ENCODE measurements at places on chromosomes 2 and 18.

GRCh38 chr2:23414106-23414505 is 29.1 kb downstream of the KLHL29 start:
- DNase-seq = no peak

DNA sequence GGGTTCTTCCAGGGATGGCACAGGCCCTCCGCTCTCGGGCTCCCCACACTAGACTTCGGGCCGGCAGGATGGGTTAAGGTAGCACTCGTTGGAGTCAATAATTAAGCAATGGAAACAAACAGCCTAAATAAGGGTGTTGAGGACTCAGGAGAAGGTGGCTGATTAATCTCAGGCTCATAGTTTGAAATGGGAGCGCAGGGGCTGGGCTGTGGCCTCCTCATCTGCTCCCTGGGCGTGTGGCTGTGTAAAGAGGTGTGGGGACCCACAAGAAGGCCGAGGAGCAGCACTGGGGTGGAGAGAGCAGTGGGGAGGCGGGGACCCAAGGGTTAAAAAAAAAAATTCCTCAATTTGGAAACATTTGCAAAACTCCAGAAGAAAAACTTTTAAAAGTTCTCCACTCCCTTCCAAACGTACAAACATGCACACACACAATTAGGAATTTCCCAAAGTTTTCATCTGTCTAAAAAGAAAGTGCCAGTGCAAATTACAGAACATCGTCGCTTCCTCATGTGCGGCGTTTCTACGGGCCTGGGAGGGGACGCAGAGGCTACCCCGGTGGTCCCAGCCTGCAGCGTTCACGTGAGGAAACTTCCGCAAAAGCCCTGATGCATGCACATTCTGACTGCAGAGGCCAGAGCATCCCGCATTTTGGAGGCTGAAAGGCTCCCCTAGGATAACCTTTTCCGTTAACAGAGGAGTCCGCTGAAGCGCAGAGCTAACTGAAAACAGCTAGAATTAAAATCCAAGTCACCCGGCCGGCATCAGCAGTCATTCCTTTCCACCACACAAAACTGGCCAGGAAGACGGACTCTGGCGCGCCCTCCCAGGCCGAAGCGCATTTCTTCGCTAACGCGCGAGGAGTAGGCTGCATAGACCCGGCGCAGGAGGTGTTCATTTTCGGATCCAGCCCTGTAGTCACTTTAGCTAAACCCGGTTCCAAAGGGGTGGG is 1.0 kb upstream of the TUBB6 start:
- no peak for DNase-seq

DNA sequence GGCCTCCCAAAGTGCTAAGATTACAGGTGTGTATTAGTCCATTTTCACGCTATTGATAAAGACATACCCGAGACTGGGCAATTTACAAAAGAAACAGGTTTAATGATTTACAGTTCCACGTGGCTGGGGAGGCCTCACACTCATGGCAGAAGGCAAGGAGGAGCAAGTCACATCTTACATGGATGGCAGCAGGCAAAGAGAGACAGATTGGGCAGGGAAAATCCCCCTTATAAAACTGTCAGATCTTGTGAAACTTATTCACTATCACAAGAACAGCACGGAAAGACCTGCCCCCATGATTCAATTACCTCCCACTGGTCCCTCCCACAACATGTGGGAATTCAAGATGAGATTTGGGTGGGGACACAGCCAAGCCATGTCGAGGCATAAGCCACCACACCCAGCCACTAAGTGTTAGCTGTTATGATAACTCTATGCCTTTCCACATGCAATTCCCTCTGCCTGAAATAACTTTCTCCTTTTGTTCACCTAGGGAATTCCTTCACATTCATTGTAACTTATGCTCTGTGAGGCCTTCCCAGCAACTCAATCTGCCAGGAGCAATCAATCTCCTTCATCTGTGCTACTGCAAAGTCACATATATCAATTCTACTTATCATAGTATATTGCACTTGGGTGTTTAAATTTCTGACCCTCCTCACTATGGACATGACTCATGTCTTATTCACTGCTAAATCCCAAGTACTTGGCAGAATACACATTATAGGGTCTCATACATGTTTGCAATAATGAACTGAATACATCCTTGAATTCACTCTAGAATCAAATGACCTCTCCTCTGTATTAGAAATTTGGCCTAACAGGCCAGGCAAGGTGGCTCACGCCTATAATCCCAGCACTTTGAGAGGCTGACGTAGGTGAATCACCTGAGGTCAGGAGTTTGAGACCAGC is 7.4 kb downstream of the MCEE start:
- no peak for DNase-seq

DNA sequence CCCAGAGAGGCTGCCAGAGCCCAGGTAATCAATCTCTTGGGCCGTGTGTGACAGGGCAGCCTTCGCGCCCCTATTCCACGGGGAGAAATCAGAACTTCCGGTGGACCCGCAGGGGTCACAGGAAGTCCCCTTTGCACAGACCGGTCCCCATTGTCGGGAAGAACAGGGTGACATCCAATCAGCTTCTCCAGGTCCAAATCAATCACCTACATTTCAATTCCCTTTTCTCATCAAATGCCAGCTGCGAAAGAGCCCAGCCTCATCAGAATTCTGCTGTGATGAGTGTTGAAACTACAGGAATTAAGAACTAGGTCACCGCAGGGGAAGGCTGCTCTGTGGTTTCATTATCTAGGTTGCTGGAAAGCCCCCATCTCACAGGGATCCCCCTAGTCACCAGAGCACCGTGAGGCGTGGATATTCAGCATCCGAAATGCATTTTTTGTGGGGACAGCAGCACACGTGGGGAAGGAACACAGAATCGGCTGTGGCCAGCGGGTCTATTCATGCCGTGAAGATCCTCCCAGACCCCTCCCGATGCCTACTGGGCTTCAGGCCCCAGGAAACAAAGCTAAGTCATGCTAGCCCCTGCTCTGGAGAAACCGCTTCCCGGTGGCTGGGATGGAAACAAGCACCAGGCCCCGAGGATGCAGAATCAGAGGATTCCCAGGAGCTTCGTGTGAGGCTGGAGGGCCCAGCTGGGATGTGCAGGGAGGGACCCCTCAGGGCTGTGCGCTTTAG is 193.7 kb upstream of the ID2 start:
- no peak for DNase-seq

DNA sequence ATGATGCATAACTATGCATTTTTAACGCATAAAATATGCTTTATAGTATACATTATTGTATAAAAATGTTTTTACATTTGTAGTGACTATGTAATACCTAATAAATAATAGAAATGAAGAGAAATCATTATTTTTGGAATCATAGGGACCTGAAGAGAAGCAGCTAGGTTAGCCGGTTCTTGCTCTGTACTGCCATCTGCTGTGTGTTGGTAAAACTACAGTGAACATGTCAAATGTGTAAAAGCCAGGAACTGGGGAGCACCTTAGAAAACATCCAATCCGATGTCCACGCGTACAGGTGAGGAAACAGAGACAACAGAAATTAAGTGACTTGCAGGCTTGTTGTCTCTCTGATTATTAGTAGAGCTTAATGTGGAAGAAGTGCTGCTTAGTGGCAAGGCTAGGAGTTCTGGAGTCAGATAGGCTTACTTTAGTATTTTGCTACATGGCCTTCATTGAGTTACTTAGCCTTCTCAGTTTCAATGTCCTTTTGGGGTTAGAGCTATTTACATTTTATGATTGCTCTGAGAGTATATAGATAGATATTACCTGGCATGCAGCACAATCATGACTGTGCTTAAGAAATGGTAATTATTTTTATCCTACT is 386.5 kb downstream of the DLGAP1 start:
- peak; percentile 15 for DNase-seq

- DNase-seq = no peak
Measured at GRCh38 chr2:230864605-230865306, at the start of gene ITM2C. Gene ITM2C, plus strand, starts transcription at chr2:230864942. Its CDS starts 84 bp downstream, at chr2:230865026.

DNA sequence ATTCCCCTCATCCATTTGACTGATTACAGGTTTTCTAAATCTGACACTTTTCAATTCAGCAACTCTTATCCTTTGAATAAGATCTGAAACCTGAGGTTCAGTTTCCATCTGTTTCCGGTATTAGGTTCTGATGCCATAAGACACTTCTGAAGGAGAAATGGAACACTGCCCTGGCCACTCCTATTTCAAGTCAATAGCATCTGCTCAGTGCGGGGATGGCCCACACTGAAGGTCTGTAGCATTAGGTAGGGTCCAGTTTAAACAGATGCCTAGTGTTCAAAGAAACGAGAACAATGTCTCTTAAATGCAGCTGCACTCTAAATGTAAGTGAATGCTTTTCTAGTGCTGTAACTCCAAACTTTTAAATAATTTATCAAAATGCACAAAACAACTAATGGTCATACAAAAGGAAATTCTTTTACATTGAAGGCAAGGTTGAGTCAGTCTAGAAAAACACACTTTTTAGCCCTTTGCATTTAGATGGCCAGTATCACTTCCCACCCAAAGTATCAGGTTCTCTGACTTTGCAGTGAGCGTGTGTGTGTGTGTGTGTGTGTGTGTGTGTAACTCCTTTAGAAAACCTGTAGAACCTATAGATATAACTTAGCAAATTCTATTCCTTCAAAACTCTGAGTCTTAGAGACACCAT is 78.2 kb downstream of the STK39 start:
- DNase-seq = peak; percentile 13

- no peak for DNase-seq
Measured at GRCh38 chr18:9734189-9734588, 26.1 kb downstream of the RAB31 start.

DNA sequence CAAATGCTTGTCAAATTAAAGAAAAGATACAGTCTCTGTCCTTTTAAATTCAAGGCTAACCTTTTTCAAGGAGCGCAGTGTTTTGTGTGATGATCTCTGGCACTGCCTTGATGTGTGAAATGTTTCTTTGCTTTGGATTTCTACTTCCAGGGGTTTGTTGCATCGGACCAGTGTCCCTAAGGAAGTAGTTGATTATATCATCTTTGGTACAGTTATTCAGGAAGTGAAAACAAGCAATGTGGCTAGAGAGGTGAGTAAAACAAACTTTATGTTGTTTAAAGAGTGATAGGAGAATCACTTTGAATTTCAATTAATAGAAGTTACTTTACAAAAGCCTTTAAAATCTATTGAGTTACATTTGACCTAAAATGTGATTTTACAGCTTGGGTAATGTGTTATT is 28.8 kb downstream of the HADHB start:
- no peak for DNase-seq

DNA sequence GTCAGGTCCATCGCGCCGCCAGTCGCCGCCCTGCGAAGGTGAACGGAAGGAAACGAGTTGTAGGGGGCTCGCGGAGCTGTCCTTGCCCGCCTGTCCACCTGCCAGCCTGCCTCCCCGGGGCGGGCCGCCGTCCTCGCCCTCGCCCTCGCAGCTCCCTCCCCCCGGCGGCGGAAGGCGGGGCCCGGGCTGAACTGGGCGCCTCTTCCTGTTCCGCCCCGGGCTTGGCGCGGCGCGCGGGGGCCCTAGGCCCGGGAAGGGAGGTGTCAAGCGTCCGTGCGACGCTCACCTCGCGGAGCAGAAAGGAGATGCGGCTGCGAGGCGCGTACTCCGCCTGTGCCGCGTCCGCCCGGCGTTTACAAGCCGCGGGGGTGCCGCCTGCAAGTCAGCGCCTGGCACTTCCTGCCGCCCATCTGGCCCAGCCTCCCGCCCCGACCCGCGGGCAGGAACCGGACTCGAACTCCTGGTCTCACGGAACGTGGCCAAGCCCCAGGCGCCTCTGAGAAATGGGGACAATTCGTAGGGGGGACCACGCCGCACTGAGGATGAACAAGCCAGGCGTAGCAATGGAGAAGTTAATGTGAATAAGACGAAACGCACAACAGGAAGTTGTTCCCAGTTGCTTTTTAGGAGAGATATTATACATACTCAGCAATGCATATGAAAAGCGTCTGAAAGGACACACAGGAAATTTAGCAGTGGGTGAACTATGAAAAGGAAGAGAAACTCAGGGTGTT is at the start of gene CNPPD1:
Gene CNPPD1, minus strand, starts transcription at position 108 of the 734 bp plus-strand sequence. Its CDS starts 97 bp downstream, at position 11.
- peak; percentile 27 for DNase-seq

DNA sequence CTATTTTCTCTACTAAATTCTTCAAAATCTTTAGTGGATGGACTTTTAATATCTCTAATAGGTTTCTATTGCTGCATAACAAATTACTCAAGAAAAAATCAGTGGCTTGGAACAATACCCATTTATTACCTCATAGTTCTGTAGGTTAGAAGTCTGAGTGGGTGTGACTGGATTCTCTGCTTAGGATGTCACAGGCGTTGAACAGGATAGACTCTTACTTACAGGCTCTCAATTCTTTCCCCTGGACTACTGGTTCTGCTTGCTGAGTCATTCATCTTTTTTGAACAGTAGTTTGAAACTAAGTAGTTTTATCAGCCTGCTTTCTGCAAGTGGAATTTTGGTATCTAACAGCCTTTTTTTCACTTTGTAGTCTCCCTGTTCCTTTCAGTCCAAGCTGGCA is 265.4 kb downstream of the ZNF385B start:
- DNase-seq = no peak
